ENCODE measurements at places on chromosomes 13 and 19.

GRCh38 chr13:109720758-109721184 is 65.6 kb downstream of the IRS2 start:
- DNase-seq = no peak

DNA sequence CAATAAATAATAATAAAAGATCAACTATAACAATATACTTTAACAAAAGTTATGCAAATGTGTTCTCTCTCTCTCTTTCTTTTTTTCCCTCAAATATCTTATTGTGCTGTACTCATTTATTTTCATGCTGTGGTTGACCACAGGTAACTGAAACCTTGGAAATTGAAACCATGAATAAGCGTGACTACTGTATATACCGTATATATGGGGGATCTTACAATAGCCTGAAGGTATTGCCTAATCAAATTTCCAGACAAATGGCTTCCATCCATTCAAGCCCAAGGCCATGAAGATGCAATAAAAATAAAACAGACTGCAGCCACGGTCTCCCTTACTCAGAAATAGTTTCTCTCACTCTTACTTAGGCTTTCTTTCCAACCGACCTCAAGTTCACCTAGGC is 98.3 kb downstream of the SLITRK6 start:
- DNase-seq = no peak

GRCh38 chr13:113028336-113029060 is 59.5 kb downstream of the MCF2L start:
- DNase-seq = no peak

- DNase-seq = no peak
Observed at GRCh38 chr13:50794226-50794625, 49.3 kb downstream of the DLEU7 start.

- no peak for DNase-seq
Observed at GRCh38 chr13:105464249-105464648, 1071.2 kb downstream of the EFNB2 start.

DNA sequence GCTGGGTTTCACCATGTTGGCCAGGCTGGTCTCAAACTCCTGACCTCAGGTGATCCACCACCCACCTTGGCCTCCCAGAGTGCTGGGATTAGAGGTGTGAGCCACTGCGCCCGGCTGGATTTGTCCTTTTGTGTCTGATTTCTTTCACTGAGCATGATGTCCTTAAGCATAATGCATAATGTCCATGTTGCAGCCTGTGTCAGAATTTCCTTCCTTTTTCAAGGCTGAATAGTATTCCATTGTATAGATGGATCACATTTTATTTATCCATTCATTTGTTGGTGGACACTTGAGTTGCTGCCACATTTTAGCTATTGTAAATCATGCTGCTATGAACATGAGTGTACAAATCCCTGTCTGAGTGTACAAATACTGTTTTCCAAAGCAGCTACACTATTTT is 25.5 kb downstream of the RFX2 start:
- no peak for DNase-seq

- DNase-seq = no peak
Observed at GRCh38 chr13:114025714-114026431, 52.0 kb upstream of the C13orf46 start.

DNA sequence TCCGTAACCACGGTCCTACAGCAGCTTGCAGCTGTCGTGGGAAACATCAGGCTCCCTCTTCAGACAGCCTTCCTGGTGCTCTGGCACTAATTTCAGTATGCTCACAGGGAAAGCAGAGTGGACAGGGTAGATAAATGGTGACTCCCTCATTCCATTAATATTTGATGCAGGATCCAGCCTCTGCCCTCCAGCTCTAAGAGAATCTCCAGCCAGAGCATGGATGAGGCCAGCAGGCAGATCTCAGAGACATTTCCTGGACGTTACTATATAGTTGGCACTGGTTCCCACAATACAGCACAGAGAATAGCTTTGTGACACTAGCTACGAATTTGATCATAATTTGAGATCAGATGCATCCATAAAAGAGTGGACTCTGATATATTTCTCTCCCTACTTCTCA is 341.4 kb downstream of the LIG4 start:
- no peak for DNase-seq

DNA sequence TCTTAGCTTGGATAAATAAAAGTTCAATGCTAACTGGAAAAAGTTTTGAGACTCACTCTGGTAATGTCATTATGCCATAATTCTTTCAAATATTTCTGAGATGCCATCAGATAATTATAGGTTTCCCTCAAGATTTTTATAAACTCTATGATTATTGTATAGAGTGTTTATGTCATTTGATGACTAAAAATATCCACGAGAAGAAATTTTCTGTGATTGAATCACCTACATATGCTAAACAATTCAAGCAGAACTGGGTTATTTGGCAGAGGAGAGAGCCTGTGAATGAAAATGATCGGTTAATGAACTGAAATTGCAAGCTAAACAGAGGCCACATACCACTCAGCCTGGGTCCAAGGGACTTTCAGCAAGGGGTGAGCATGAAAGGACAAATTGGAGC is 92.6 kb upstream of the TSC22D1 start:
- DNase-seq = no peak

GRCh38 chr19:18596752-18597157 is 8.2 kb downstream of the REX1BD start:
- no peak for DNase-seq

GRCh38 chr19:10230173-10230860 is 814 bp downstream of the S1PR2 start:
- no peak for DNase-seq

DNA sequence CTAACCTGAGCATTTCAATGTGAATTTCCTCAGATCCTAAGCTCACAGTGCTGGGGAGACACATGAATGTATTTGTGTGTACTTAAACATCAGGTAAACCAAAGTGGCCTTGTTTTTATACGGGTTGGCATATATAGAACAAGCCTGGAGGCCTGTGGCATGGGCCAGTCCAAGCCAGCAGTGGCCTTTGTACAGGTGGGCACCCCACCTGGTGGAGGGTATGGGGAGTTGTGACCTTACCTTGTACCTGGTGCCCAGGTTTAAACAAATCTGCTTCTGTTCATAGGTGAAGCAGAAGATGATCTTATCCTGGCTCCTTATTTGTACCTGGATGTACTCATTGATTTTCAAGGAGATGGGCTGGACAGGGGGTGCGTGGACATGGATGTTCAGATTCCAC is 71.0 kb downstream of the ERICH6B start:
- DNase-seq = no peak

DNA sequence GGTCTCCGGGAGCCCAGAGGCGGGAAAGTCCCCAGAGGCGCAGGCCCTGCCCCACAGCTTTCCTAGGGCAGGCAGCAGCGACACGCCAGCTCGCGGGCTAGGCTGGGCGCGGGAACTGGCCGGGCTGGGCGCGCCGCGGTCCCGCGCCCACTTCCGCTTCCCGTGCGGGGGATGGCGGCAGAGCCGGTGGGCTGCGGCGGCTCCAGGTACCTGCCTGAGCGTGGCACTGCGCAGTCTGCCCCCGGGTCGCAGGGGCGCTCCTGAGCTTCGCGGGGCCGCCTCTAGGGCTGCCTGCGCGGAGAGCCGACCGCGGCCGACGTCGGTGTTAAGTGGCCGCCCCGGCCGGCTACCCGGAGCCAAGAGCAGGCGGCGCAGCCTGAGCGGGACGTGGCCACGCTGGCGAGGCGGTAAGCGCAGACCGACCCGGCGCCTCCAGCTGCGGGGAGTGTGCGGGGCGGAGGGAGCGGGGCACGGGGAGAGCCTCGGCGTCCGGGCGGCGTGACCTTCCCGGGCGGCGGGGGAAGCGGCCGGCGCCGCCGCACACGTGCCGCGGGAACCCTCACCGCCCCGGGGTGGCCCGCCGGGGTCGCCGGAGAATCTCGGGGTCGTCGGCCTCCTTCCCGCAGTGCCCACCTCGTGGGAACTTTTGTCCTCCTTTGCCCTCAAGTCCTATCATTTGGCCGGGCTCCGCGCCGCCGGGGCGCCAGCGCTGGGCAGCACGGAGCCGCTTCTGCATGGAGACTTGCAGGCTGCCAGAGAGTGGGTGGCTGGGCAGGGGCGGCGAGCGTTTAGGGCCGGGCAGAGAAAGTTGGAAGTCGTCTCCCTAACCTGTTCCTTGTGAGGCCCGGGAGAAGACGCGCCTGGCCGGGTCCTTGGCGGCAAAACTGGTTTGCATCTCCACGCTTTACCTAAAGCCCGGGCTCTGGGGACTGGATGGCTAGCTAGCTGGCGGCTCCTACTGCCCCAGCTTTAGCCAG is 31.4 kb upstream of the MPHOSPH8 start:
- peak; percentile 63 for DNase-seq

- DNase-seq = no peak
Observed at GRCh38 chr13:54029226-54029625, 1000.6 kb downstream of the OLFM4 start.

DNA sequence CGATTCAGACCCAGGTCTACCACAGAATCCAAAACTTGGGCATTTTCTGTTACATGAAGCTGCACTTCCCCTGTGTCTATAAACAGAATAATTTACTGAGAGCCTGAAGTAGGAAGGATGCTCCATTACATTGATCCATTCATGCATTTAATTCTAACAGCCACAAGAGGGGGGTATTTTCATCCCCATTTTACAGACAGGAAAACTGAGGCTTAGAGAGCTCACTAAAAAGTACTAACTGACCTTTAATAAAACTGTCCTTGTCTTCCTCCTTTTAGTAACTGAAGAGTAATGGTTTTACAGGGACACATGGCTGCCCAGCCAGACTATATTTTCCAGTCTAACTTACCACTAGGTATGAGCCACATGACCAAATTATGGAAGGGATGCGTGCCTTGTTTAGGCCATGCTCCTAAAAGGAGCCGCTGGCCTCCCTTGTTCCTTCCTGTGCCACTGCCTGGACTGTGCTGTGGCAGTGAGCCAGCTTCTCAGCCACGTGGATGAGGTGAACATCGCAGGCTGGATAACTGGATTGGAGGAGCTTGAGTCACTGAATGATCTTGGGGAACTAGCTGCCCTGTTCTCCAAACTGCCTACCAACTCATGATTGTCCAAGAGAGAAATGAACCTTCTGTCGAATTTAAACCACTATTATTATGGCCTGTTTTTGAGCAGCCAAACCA is 108.3 kb downstream of the DOCK9 start:
- DNase-seq = no peak

DNA sequence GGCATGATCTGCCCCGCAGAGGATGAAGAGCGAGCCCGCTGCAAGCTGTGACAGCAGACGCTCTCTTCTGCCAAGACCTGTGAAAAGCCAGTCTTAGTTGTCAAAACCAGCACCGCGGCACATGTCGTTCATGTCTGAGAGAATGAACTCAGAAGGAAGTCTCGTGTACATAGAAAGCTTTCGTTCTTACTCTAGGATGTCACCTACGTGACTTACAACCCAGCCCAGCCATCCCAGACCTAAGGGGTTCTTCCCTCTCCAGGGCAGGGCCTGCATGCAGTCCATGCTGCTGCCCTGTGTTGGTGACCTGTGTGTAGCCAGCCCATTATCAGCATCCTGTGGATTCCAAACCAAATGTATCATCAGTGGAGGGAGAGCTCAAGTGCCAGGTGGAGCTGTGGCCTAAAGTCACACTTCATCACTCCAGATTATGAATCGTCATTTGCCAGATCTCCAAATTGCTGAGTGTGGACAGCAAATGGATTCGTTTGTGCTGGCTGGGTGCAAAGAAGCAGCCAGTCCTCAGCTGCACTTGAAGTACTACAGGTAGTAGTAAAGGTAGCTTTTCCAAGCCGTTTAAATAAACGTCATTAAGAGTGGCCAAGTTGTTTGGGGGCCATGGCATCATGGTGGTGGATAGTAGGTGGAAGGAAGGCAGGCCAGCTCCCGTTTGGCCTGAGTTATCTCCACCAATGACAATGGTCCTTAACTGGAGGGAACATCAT is 73.9 kb upstream of the GPR183 start:
- peak; percentile 60 for DNase-seq

DNA sequence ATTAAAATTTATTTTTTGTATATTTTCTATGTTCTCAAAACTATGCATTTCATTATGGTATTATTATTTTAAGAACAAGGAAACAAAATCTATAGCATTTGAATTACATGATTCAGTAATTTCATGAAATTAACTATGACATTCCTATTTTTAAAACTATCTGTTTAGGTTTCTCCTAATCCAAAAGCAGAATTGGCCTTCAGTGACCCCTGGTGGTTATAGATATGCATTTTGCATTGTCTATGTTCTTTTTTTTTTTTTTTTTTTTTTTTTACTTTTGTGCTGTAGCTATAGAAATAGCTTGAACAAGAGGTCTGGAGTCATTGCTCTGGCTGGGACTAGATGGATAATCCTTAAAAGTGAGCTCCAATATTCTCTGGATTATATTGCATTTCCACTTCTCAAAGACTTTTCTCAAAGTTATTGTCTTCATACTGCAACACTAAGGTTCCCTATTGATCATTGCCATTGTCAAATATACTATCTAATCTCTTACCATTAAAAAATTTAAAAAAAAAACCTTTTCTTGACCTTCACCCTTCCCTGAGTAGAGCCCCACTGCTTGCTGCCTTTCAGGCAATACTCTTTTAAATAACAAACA is 15.9 kb upstream of the DNAJC3 start:
- DNase-seq = no peak

DNA sequence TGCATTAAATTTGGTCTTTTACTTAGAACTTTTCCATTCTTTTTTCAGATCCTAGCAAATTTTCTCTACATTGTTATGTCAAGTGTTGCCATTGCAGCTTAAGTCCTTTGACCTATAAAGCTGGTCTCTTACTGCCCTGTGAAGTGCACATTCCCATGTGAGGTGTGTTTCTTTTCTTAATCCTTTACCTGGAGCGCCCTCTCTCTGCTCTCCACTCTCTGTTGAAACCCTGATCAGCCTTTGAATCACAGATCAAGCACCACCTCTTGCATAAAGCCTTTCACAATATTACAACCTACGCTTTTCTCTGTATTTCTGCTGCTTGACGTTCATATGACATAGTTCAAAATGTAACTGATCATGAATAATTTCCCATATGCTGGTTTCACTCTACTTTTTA is 84.8 kb downstream of the PCDH17 start:
- no peak for DNase-seq

DNA sequence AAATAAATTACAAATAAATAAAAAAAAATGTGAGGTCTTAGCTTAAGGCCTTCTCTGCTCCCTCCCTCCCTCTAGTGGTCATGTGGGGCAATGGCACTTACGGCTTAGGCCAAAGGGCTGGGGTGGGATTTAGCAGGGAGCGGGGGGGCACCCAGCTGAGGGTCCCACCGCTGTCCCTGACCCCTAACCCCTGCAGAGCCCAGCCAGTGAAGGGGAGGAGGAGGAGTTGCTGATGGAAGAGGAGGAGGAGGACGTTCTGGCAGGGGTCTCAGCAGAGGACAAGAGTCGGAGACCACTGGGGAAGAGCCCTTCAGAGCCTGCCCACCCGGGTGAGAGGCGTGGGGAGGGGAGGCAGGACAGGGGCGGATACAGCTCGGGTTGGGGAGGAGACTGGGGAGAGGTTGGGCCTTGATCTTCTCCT is 9.3 kb downstream of the MPND start:
- DNase-seq = peak; percentile 55

GRCh38 chr13:110250258-110250891 is 56.6 kb downstream of the COL4A1 start:
- no peak for DNase-seq

DNA sequence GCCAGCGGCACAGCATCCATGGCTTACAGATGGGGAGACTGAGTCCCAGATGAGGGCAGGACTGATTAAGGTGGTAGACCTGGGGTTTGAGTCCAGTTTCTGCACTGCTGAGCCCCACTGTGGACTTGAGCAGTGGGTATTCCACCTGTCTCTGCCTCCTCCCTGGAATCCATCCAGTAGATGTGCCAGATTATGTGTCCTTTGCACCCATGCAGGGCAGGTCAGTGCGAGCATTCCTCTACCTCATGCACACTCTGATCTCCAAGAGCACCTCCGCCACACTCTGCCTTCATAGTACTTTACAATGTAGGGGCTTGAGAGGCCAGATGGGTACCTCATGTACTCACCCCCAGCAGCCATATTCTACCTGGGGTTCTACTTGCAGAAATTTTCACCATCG is 10.0 kb downstream of the ZSCAN22 start:
- no peak for DNase-seq

- DNase-seq = no peak
Observed at GRCh38 chr13:26957182-26957581, 196.6 kb upstream of the GPR12 start.
